A549 treated with DMSO at 1 μM for 4 hours (cell line): ENCODE measurements at places on chromosomes 1 and 21. TPM values are rescaled to one million over a fixed set of nuclear protein-coding genes. Genes with fewer than 3 reads are reported as not detected.

The USH2A gene
- total RNA-seq: not detected in 5 replicates

The TRPM2 gene
- total RNA-seq: 5.9 to 12.8 TPM (median 9.0 TPM) in 5 replicates

The MMEL1 gene
- total RNA-seq: 0.24 to 0.37 TPM in 2 of 5 replicates, not detected in the others

The GBP6 gene
- total RNA-seq: not detected in 5 replicates

The CSMD2 gene
- total RNA-seq: not detected in 5 replicates

The CYP4A11 gene
- not detected in 5 replicates for total RNA-seq

The HES3 gene
- 0.15 TPM in 1 of 5 replicates, not detected in the others for total RNA-seq

The EFNA1 gene
- 30.6 to 50.0 TPM (median 37.3 TPM) in 5 replicates for total RNA-seq

The CFHR4 gene
- not detected in 5 replicates for total RNA-seq

The TRIM58 gene
- total RNA-seq: not detected in 5 replicates

The SPAG17 gene
- total RNA-seq: not detected in 5 replicates
